CD4-positive, alpha-beta memory T cell (primary cell): ENCODE measurements at places on chromosomes 5 and 9.

DNA sequence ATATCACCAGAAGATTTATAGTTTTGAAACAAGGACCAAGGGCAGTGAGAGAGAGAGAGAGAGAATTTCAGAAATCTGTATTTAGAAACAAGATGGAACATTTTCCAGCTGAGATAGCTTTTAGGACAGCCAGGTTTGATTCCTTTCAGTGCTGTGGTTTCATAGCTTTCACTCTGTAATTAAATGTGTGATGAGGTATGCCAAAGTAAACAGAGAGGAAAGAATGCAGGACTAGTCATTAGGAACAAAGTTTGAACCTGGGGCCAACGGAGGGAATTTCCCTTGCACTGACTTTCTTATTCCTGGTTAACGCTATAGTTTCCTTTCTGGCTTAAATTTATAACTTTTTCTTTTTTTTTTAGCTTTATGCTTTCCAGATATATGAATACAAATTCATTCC, 10.0 kb upstream of the CCL28 start:
- H3K36me3 ChIP-seq = no peaks in the 10 kb centered on the region
- H3K27me3 ChIP-seq = no peaks in the 10 kb centered on the region
- H3K27ac ChIP-seq = no peak overlapping the region
- no peaks in the 10 kb centered on the region for H3K4me1 ChIP-seq
- no peak overlapping the region for H3K4me3 ChIP-seq

DNA sequence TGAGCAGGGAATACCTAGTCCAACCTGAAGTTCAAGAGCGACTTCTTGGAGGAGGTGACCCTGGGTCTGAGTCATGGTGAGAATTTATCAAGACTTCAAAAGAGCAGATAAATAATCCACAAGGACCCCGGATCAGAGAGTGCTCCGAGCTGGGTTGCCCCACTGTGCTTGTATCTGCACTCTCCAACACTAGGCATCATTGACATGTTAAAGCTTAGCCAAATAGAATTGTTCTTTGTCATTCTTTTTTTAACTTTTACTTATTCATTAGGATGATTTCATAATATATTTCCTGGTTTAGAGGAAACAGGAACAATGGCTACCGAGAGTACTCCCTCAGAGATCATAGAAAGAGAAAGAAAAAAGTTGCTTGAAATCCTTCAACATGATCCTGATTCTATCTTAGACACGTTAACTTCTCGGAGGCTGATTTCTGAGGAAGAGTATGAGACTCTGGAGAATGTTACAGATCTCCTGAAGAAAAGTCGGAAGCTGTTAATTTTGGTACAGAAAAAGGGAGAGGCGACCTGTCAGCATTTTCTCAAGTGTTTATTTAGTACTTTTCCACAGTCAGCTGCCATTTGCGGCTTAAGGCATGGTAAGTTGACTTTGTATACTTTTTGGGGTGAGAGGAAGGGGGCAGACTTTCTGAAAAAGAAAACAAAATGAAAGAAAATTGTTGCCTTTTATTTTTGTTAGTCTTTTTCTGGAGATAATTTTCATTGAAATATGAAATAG, at the start of gene CARD6:
Gene CARD6 (plus strand): TSS at position 300 of the 738 bp plus-strand sequence. CDS start 16 bp downstream, at position 316.
- peak; percentile 33 for DNase-seq
- H3K36me3 ChIP-seq = no peaks in the 10 kb centered on the region
- H3K4me3 ChIP-seq = peak within 1 kb of the TSS; percentile 8
- H3K27me3 ChIP-seq = no peaks in the 10 kb centered on the region
- H3K4me1 ChIP-seq = peaks cover 33% of the 10 kb centered on the region
- H3K27ac ChIP-seq = peak within 1 kb of the TSS; percentile 43

DNA sequence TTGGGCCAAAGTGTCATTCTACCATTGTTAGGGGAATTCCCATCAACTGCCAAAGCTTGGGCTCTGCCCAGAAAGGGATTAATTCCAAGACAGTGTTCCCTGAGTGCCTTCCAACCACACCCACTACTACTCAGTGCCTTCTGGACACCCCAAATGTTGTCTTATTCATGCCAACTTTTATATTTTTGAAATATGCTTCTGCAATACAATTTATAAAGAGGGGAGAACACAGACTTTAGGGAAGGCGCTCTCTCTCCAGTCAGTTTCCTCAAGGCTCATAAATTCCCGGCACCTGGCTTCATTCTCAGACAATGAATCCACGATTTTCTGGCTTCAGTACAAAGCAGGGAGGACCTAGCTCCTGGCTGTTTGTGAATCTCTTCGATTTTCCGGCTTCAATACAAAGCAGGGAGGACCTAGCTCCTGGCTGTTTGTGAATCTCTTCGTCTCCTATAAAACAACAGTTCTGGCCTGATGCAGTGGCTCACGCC, 120.1 kb upstream of the MYO10 start:
- H3K4me1 ChIP-seq = no peaks in the 10 kb centered on the region
- no peak overlapping the region for H3K4me3 ChIP-seq
- H3K27ac ChIP-seq = no peak overlapping the region
- no peaks in the 10 kb centered on the region for H3K36me3 ChIP-seq

GRCh38 chr9:135664801-135665794, 2.0 kb downstream of the LCN9 start:
- DNase-seq = no peak
- no peaks in the 10 kb centered on the region for H3K27me3 ChIP-seq
- H3K4me1 ChIP-seq = no peaks in the 10 kb centered on the region
- H3K4me3 ChIP-seq = no peak overlapping the region
- H3K27ac ChIP-seq = no peak overlapping the region
- H3K36me3 ChIP-seq = no peaks in the 10 kb centered on the region

GRCh38 chr5:178486239-178486641, 104.0 kb downstream of the COL23A1 start:
- no peaks in the 10 kb centered on the region for H3K36me3 ChIP-seq
- no peaks in the 10 kb centered on the region for H3K27me3 ChIP-seq
- no peak overlapping the region for H3K4me3 ChIP-seq
- H3K4me1 ChIP-seq = peaks cover 6% of the 10 kb centered on the region
- H3K27ac ChIP-seq = no peak overlapping the region
- DNase-seq = no peak

GRCh38 chr9:90857855-90858254, 56.2 kb downstream of the SYK start:
- no peaks in the 10 kb centered on the region for H3K36me3 ChIP-seq
- H3K4me1 ChIP-seq = no peaks in the 10 kb centered on the region
- DNase-seq = no peak
- no peak overlapping the region for H3K27ac ChIP-seq
- H3K27me3 ChIP-seq = no peaks in the 10 kb centered on the region
- no peak overlapping the region for H3K4me3 ChIP-seq

DNA sequence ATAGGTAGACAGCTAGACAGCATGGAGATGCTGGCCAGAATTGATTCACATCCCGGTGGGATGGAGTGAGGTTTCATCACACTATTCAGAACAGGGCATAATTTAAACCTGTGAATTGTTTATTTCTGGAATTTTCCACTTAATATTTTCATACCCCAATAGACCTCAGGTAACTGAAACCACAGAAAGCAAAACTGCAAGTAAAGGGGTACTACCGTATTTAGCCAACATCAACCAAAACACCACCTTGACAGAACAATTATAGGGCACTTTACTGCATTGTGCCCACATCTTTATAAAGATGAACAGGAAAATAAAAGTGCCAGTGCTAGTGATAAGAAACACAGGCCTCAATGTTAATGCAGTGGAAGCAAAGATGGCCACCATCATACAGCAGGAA, 7.5 kb downstream of the SERINC5 start:
- H3K4me3 ChIP-seq = no peak overlapping the region
- H3K27me3 ChIP-seq = no peaks in the 10 kb centered on the region
- no peaks in the 10 kb centered on the region for H3K36me3 ChIP-seq

- DNase-seq = no peak
- H3K27ac ChIP-seq = no peak overlapping the region
- H3K36me3 ChIP-seq = peaks cover 26% of the 10 kb centered on the region
Observed at GRCh38 chr9:127805620-127806019, 2.9 kb downstream of the FPGS start.

DNA sequence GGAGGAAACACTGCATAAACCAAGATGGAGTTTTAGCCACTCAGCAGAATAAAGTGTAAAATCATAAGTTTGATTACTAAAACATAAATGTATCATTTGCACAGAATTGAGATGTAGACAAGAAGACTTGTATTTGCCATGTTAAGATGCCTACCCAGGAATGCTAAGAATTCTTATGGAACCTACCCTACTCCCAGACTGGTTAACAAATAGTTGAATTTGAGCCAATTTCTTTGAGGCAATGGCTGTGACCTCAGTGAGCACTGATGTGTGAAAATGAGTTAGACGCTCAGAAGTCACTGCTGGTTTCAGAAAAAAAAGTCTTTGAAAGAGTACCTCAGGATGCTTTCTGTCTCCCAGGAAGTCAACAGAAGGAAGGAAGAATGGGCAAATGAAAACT, 95.6 kb downstream of the ESM1 start:
- no peak overlapping the region for H3K4me3 ChIP-seq
- no peak for DNase-seq
- H3K36me3 ChIP-seq = no peaks in the 10 kb centered on the region

DNA sequence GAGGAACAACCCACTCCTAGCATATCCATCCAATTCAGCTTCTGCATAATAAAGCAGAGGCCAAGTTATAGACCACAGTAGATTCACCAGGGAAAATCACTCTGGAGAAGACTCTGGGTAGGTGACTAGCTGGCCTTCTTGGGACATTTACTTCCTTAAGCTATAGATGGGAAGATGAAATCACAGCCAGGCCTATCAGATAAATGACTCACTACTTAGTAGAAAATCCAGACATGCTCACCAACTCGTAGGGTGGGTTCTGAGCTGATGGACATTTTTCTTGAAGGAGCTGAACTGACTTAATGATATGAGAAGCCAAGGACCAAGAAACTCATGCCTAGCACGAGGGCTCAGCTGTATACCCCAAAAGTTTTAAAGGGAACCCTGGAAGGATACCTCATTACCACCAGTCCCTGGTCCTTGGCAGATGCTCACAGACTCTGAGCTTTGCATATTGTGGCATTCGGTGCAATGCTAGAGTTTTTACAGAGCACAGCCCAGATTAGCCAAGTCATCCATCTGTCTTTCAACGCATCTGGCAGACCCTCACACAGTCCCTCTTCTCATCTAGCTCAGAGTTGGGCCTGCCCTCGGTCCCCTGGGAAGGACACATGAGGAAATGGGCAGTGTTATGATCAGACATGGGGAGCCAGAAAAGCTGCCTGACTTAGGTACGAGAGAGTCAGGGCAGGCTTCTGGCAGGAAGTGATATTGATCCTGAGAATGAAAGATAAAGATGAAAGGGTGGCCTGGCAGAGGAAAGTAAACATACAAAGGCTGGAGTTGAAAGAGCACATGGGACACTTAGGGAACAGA, 15.0 kb downstream of the ACSL6 start:
- H3K4me3 ChIP-seq = no peak overlapping the region
- no peak for DNase-seq
- H3K27ac ChIP-seq = no peak overlapping the region
- no peaks in the 10 kb centered on the region for H3K36me3 ChIP-seq
- peaks cover 55% of the 10 kb centered on the region for H3K4me1 ChIP-seq
- H3K27me3 ChIP-seq = no peaks in the 10 kb centered on the region

DNA sequence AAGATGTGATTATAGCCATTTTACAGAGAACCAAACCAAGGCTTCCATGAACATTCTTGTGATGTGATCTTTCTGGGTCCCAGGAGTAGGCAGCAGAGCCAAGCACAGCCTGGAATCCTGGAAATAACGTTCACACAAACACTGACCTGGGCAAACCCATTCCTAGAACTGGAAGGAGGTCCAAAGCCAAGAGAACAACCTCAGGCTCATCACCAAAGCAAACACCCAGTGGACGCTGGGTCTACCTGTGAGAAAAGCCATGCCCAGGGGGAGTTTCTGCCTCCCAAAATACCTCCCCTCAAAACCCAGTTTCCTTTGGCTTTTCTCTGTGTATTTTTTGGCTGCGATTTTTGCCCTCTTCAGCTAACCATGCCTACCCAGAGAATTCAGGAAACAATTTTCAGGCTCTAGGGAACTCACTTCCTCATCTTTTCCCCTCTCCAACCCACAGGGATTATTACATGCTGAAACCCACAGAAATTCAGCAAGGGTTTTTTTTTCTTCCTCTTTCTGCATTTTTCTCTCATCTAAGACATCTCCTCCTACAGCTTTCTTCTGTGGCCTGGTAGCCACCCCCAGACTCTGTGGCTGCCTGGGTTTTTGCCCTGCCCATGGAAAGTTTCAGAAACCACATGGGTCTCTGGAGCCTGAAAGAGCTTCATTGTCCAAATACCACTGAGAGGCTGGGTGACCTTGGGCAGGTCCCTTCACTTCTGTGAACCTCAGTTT, 75.0 kb downstream of the TNC start:
- H3K27me3 ChIP-seq = no peaks in the 10 kb centered on the region
- no peaks in the 10 kb centered on the region for H3K36me3 ChIP-seq
- no peak for DNase-seq
- H3K4me3 ChIP-seq = no peak overlapping the region
- H3K4me1 ChIP-seq = no peaks in the 10 kb centered on the region

- H3K27me3 ChIP-seq = no peaks in the 10 kb centered on the region
- no peak overlapping the region for H3K4me3 ChIP-seq
- H3K27ac ChIP-seq = no peak overlapping the region
- peaks cover 52% of the 10 kb centered on the region for H3K4me1 ChIP-seq
- peaks cover 43% of the 10 kb centered on the region for H3K36me3 ChIP-seq
Observed at GRCh38 chr5:141590127-141590526, 28.7 kb downstream of the DIAPH1 start.

DNA sequence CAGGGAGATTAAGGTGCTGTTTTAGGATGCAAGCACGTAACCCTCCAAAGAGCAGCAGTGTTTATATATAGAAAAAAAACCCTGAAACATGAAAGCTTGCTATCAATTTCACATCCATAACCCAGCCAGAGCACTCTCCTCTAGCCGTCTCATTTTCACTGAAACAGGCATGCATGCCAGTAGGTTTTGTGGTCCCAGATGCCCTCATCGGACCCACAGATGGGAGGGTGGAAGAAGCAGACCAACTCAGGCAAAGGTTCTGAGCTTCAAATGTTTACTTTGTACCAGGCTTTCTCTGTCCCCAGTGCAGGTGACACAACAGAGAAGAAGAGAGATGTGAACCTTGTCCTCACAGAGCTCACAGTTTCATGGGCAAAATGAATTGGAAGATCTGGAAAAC, 127.4 kb upstream of the ATP10B start:
- no peaks in the 10 kb centered on the region for H3K27me3 ChIP-seq
- H3K27ac ChIP-seq = no peak overlapping the region
- no peak overlapping the region for H3K4me3 ChIP-seq
- H3K4me1 ChIP-seq = no peaks in the 10 kb centered on the region
- H3K36me3 ChIP-seq = no peaks in the 10 kb centered on the region
